Forelimb muscle (tissue), 1 donor: ENCODE measurements at places on chromosomes 11 and 22.

DNA sequence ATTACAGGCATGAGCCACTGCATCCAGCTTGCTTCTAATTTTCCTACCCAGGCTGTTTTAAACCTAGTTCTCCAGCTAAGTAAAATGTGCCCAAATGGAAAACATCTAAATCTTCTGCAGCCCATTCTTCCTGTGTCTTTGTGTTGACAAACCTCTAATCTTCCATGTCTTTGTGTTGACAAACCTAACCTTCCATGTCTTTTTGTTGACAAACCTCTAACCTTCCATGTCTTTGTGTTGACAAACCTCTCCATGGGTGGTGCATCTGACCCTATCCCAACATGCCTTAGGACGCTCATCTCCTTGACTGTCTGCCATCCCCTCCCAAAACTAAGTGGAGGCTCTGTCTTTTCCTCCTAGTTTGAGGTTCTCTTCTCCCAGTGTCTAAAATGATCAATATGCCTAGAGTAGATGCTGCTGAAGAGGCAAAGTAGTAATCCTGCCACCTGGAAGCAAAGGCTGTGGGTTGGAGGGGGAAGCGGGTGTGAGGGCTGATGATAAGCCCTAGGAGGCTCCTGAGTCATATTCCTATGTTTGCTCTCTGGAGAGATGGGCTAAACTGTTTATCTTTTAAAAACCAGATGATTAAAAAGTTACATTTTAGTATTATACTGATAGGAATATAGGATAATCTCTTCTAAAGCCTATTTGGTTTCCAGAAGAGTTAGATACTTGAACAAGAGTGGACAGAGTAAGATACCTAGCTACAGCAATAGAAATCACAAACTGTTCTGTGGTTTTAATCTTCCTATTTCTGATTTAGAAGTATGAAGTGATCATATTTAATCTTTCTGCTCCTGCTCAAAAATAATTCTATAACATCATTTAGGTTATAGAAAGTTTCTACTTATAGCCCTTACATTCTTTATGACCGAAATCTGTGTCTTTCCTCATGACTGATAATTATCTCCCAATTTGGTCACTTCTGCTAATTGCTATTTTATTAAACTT lies 7.9 kb downstream of the FEN1 start:
- no peak for DNase-seq

GRCh38 chr11:112128483-112129121 lies 35.3 kb downstream of the IL18 start:
- no peak for DNase-seq

- DNase-seq = no peak
Observed at GRCh38 chr22:31046539-31047226, 34.4 kb upstream of the SMTN start.

DNA sequence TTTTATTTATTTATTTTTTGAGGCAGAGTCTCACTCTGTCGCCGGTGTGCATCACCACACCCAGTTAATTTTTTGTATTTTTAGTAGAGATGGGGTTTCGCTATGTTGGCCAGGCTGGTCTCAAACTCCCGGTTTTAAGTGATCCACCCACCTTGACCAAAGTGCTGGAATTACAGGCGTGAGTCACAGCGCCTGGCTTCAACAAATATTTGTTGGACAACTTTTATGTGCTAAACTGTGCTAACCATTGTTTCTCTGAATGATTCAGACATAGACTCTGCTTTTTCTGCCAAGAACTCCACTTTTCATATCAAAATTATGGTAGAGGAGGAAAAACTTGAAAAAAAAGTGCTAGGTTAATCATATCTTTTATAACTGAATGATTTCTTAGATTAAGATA lies 36.3 kb downstream of the MMP7 start:
- no peak for DNase-seq
